ENCODE measurements at places on chromosomes 12 and 14.

GRCh38 chr12:40312982-40313576 lies 88.3 kb downstream of the LRRK2 start:
- no peak for DNase-seq

DNA sequence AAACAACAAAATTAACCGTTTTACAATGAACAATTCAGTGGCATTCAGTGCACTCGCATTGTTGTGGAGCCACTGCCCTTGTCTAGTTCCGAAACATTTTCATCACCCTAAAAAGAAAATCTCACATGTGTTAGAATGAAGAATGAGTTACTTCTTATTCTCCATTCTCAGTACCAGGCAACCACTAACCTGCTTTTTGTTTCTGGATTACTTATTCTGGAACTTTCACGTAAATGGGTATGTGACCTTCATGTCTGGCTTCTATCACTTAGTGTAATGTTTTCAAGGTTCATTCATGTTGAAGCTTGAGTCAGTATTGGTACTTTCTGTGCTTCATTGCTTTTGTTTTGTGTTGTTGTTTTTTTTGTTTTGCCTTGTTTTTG lies 15.6 kb downstream of the RCOR1 start:
- DNase-seq = no peak

GRCh38 chr12:99390707-99391106 lies 256.8 kb upstream of the GARIN6 start:
- no peak for DNase-seq

DNA sequence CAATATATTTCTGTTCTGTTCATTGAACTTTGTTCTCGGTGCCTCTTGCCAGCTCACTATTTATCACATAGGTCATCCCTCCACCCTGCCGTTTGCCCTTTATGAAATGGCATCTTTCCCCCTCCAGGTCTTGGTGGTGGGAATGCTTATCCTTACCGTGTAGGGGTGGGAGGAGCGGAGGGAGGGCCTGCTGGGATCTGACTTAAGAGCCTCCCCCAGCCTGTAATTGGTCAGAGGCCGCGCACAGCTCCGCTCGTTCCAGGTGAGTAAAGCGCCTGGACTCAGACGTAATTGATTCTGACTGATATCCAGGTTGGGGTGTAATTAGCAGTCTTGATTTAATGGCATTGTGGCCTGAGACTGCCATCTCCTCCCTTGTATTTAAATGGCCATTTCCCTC lies 185.3 kb downstream of the TSPAN9 start:
- DNase-seq = no peak

- DNase-seq = no peak
Measured at GRCh38 chr14:51539571-51540037, 112.1 kb upstream of the FRMD6 start.

GRCh38 chr12:122928404-122929147 lies 32.7 kb upstream of the VPS37B start:
- DNase-seq = no peak

- peak; percentile 54 for DNase-seq
Measured at GRCh38 chr14:100786131-100786530, 39.8 kb upstream of the MEG3 start.

GRCh38 chr12:563250-563781 lies 99.9 kb downstream of the NINJ2 start:
- DNase-seq = no peak

GRCh38 chr14:26339381-26339780 lies 258.5 kb downstream of the NOVA1 start:
- no peak for DNase-seq

GRCh38 chr12:54206791-54207190 lies 18.0 kb upstream of the SMUG1 start:
- DNase-seq = no peak

GRCh38 chr12:126384026-126384564 lies 1318.9 kb downstream of the AACS start:
- no peak for DNase-seq
